Stimulated activated CD8-positive, alpha-beta memory T cell treated with anti-CD3 and anti-CD28 coated beads, Interleukin-7, amount 100 ng/mL, for 24 hours (primary cell): ENCODE measurements at places on chromosomes 12 and 14.

GRCh38 chr14:73287071-73287470, 49.8 kb downstream of the PAPLN start:
- DNase-seq: no peak

- no peak for DNase-seq
Measured at GRCh38 chr12:16184681-16185080, 92.8 kb downstream of the SLC15A5 start.

GRCh38 chr14:98229656-98230366, 1042.2 kb downstream of the BCL11B start:
- no peak for DNase-seq

GRCh38 chr12:115177899-115178298, 493.9 kb upstream of the TBX3 start:
- no peak for DNase-seq

GRCh38 chr14:64303471-64303917, 9.3 kb upstream of the ESR2 start:
- DNase-seq: no peak

GRCh38 chr14:96030108-96030760, 8.9 kb upstream of the C14orf132 start:
- no peak for DNase-seq

DNA sequence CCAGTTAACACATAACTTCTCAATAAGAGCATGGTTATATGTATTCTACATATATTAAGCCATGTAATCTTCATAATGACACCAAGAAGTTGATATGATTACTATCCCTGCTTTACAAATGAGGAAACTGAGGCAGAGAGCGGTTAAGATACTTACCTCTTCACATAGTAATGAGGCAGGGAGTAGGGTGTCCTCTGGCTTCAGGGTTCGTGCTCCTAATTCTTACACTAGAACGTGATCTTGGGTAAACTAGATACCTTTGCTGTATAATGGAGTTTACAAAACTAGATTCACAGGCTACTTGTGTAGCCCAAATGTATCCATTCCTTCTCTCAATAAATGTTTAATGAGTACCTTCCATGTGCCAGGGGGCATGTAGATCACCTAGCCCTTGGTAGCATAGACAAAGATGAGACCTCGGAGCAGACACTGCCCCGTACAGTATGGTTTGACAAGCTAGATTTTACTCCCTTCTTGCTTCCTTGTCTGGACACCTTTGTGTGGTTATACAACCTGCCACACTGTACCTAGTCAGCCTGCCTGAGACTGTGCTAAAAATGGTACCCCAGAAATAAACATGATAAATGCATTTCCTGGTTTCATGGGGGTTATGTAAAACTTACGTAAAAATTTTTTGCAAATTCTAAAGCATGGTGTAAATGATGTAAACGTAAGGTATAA, 991.8 kb downstream of the VRK1 start:
- no peak for DNase-seq
